PC-9 (cell line): ENCODE measurements at places on chromosomes 7 and 10. TPM values are rescaled to one million over a fixed set of nuclear protein-coding genes. Genes with fewer than 3 reads are reported as not detected.

Gene TCF7L2
- 9.9 and 14.8 TPM in 2 replicates for total RNA-seq

Gene NME8
- not detected in 2 replicates for total RNA-seq

DNA sequence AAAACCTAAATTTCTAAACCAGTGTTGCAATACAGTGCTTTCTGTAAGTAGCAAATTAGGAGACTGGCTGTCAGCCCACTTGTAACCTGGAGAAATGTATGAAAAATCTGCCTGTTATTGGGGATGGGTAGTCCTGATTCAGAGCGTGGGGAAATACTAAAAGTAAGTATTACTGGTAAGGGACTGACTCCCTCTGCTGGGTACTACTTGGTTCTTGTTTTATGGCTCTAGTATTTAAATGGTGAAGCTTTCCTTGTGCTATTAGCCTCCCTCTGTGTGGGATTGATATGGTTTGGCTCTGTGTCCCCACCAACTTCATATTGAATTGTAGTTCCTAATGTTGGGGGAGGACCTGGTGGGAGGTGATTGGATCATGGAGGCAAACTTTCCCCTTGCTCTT, 886.1 kb downstream of the SORCS1 start:
- no peak for DNase-seq
- H3K4me3 ChIP-seq, result no peak overlapping the region
- H3K27me3 ChIP-seq, result no peaks in the 10 kb centered on the region
- H3K36me3 ChIP-seq, result no peaks in the 10 kb centered on the region

DNA sequence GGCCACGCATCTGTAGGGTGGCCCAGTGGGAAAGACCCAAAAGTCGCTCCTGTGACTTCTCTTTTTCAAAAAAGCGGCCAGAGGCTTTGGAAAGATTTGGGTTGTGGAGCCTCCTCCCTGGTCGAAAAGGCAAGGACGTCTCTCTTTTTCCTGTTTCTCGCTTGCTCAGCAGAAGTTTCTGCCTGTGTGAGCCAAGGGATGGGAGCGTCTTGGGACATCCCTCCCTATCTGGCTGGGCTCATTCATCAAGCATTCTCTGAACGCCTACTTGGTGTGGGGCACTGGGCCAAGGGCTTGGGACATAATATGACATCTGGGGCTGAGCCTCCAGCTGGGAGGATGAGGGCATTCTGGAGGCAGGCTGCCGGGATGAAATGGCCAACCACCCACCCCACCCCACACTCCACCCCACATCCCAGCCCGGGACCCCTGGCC, 120.9 kb downstream of the C10orf105 start:
- H3K36me3 ChIP-seq, result no peaks in the 10 kb centered on the region
- H3K4me3 ChIP-seq, result no peak overlapping the region
- no peaks in the 10 kb centered on the region for H3K4me1 ChIP-seq
- H3K27me3 ChIP-seq, result no peaks in the 10 kb centered on the region
- no peak overlapping the region for H3K27ac ChIP-seq

DNA sequence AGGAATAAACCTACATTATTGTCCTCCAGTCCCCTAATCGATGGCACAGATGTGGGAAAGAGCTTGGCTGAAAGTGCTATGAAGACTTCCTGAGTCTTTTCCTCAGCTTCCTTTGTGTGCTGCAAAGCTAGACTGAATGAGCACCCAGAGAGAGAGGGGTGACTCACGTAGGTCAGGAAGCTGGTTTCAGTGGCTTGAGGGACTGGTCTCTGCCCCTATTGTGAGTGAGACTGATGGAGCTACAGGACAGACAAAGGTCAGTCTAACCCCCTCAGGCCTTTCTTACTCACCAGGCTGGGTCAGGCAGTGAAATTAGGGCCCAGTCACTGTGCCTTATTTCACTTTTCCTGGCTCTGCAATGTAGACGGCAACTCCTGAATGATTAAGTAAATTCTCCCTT, 171.1 kb upstream of the GRB10 start:
- DNase-seq, result peak; percentile 97
- peak overlapping the region; percentile 87 for H3K27ac ChIP-seq
- peaks cover 5% of the 10 kb centered on the region; the same call in 1 of the 2 replicates for H3K36me3 ChIP-seq
- H3K4me1 ChIP-seq, result peaks cover 47% of the 10 kb centered on the region

GRCh38 chr10:45452743-45453452, 78.9 kb downstream of the ALOX5 start:
- DNase-seq, result no peak
- H3K4me1 ChIP-seq, result no peaks in the 10 kb centered on the region
- H3K4me3 ChIP-seq, result no peak overlapping the region
- H3K36me3 ChIP-seq, result no peaks in the 10 kb centered on the region
- no peaks in the 10 kb centered on the region for H3K27me3 ChIP-seq
- H3K27ac ChIP-seq, result no peak overlapping the region

DNA sequence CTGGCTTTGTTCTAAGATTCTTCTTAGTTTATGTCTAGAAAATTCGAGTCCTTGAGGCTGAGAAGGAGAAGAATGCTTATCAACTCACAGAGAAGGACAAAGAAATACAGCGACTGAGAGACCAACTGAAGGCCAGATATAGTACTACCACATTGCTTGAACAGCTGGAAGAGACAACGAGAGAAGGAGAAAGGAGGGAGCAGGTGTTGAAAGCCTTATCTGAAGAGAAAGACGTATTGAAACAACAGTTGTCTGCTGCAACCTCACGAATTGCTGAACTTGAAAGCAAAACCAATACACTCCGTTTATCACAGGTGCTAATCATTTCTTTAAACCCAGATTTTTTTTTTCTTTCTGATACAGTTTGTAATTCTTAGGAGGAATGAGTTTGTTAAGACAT, 6.7 kb downstream of the CEP55 start:
- H3K27me3 ChIP-seq, result no peaks in the 10 kb centered on the region
- H3K4me3 ChIP-seq, result no peak overlapping the region
- H3K27ac ChIP-seq, result no peak overlapping the region
- DNase-seq, result no peak
- no peaks in the 10 kb centered on the region for H3K36me3 ChIP-seq
- H3K4me1 ChIP-seq, result no peaks in the 10 kb centered on the region

DNA sequence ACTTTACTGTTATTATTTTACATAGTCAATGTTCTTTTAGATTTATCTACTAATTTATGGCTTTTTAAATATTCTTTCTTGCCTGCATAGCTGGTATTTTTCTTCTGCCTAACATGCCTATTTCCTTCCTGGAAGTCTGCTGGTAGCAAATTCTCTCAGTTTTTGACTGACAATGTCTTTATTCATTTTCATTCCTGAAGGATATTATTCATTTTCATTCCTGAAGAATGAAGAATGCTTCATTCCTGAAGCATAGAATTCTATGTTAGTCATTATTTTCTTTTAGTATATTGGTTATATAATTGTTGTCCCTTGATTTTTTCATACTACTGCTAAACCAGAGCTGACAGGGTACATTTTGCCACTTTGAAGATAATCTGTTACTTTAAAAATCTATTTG, 41.8 kb downstream of the TMEM168 start:
- no peak overlapping the region for H3K27ac ChIP-seq
- no peaks in the 10 kb centered on the region for H3K36me3 ChIP-seq
- DNase-seq, result no peak
- H3K27me3 ChIP-seq, result no peaks in the 10 kb centered on the region
- no peak overlapping the region for H3K4me3 ChIP-seq
- no peaks in the 10 kb centered on the region for H3K4me1 ChIP-seq

- no peaks in the 10 kb centered on the region for H3K27me3 ChIP-seq
- H3K36me3 ChIP-seq, result no peaks in the 10 kb centered on the region
- no peak overlapping the region for H3K4me3 ChIP-seq
- no peaks in the 10 kb centered on the region for H3K4me1 ChIP-seq
Observed at GRCh38 chr10:26738301-26738911, 40.9 kb downstream of the PDSS1 start.

- H3K27me3 ChIP-seq, result no peaks in the 10 kb centered on the region
- H3K4me3 ChIP-seq, result no peak overlapping the region
- no peak for DNase-seq
- H3K4me1 ChIP-seq, result no peaks in the 10 kb centered on the region
Observed at GRCh38 chr7:130397051-130397757, 16.9 kb downstream of the CPA1 start.
